ENCODE measurements at places on chromosomes 16 and 17.
A peak's percentile ranks its signal among the peaks of the same experiment; 100 is the strongest.

- DNase-seq: peak; percentile 69
Measured at GRCh38 chr17:44350733-44351226, 5.7 kb downstream of the GRN start.

DNA sequence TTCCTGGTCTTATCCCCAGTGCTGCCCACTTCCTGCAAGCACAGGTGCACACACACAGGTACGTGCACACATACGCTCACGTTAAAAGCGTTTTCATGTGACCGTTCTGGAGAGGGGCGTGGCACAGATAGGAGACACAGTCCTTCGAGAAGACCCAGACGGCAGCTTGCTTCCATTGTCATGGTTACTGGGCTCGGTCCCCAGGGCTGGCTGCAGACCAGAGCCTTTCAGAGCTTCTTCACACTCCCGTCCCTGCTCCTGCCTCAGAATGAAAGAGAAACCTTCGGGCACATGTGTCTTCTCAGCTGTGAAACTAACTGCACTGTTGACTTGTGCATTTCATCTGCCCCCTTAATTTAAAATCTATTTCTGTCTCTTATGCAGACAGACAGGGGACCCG is 154.2 kb downstream of the PITPNC1 start:
- no peak for DNase-seq

DNA sequence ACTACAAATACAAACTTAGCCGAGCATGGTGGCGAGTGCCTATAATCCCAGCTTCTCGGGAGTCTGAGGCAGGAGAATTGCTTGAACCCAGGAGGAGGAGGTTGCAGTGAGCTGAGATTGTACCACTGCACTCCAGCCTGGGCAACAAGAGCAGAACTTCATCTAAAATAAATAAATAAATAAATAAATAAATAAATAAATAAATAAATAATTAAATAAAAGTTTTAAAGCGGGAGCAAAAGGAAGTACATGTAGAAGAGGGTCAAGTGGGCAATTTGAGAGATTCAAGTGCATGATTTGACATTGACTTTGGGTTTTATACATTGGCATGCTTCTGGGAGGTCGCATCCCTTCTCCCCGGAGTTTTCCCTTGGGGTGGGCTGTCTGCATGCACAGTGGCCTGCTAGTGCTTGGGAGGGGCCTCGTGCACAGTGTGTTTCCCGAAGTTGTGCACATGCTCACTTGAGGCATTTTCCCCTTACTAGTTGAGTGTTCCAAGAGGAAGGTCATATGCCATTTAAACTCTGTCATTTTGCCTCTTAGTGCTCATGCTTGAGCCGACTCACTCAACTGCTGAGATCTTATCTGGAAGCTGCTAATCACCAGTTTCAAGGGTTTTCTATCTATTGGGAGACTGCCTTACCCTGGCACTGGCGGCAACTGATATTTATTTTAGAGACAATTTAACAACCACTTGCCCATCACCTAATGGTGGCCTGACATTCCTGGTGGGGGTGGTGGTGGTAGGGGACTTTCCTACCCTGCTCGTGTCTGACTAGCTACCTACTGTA is 193.2 kb upstream of the MPHOSPH6 start:
- DNase-seq: no peak

- no peak for DNase-seq
Measured at GRCh38 chr16:59249011-59249410, 514.9 kb upstream of the GOT2 start.

DNA sequence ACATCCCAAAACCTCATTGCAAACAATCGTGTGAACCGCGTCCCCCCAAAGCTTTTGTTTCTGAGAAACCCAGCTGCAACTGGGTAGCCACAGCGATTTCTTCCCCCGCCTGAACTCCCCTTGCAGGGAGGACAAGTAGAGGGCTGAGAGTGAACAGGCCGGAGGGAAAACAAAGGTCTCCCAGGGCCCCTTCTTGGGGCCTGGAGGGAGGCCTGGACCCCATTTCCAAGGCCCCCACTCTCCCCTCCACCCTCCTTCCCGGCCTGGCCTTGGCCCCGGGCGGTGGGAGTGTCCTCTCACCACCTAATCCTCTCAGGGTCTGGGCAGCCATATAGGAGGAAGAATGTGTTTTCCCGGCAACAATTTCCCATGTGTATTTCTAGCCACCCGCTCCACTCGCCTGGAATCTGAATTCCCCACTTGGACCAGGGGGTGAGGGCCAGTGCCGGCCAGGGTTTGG is 2.6 kb downstream of the GLIS2 start:
- no peak for DNase-seq

- DNase-seq: no peak
Measured at GRCh38 chr16:30076276-30076791, 540 bp downstream of the PPP4C start.

GRCh38 chr17:19482576-19482975 is 51.1 kb upstream of the SLC47A1 start:
- no peak for DNase-seq
